ENCODE measurements at places on chromosomes 4 and X.

DNA sequence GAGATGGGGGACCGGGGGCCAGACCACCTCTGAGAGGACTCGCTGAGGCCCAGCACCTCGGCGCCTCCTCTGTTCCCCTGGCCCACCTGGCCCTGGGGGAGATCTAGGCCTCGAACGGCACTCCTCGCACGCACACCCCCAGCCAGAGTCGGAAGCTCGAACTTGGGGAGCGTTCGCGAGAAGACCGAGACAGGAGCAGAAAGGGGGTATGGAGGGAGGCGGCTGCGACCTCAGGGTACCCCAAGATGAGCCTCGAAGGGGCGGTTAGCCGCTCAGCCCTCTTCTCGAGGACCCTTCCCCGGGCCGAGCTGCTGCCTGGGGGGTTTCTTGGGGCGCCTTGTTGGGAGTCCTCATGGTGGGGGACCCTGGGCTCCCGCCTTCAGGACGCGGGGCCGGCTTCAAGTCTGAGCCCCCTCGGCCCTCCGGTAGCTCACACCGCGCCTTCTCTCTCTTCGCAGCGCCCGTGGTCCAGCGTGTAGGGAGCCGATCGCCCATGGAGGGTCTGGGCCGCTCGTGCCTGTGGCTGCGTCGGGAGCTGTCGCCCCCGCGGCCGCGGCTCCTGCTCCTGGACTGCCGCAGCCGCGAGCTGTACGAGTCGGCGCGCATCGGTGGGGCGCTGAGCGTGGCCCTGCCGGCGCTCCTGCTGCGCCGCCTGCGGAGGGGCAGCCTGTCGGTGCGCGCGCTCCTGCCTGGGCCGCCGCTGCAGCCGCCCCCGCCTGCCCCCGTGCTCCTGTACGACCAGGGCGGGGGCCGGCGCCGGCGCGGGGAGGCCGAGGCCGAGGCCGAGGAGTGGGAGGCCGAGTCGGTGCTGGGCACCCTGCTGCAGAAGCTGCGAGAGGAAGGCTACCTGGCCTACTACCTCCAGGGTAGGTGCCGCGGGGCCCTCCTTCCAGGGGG is 706 bp downstream of the DUSP9 start:
- DNase-seq, result no peak

DNA sequence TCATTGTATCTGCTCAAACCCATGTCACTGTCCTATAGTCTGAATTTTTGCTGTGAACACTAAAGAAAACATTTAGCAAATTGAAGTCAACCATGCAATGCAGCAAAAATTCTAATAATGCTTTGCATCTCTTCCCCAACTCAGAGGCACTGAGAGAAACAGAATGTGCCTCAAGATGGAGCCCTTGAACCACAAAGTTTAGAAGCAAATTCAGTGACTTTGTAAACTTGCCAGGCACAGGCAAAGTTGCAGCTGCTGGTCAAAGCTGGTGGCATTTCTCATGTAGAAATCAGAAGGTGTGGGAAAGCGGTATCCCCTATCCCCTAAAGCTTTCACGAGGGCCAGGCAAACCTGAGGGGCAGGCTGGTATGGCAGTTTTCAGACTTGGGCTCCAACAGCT is 121.7 kb upstream of the DIPK2B start:
- no peak for DNase-seq

- no peak for DNase-seq
Observed at GRCh38 chr4:34922325-34922724, 1322.0 kb downstream of the ARAP2 start.

GRCh38 chr4:106369456-106370060 is 980 bp upstream of the GIMD1 start:
- DNase-seq, result no peak

DNA sequence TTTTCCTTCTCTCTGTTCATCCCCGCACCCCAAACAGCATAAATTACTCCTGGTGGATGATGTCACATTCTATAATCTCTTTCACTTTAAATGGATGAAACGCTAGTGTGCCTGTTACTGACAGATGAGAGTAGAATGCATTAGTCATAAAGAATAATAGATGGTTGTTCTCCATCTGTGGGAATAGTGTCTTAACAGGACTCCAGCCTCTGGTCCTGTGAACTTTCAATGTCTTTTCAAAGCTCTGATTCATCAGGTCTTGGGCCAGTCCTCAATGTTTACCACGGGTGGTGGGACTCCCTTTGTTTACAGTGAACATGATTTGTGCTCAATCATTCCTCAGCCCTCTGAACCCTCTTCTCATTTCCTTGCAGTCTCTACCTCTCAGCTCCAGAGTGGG is 182.6 kb downstream of the GABRB1 start:
- DNase-seq, result no peak

GRCh38 chr4:190015538-190016368 is 11.3 kb downstream of the FRG2 start:
- DNase-seq, result no peak

DNA sequence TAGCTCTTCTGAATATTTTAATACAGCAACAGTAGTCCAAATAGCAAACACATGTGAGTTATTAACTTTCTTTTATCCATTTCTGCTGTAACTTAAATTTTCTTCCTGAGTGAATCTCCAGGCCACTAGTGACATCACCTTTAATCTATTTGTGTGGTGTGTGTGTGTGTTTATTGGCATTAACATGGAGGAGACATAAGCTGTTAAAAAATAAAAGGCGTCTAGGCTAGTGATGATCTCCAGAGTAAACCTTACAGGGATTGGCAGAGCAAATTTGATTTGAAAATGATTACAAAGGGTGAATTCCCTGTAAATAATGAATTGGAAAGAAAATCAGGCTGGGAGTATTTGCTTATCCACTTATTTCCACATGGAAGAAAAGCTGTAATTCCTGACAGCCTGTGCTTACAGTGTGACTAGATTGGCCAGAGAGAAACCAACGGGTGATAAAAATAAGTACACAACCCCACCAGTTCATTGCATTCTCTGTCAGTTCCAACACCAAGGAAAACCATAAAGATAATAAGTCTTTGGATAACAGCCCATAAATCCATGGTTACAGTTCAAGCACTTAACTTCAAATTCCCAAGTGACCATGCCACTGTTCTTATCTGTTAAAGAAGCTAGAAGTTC is 186.1 kb downstream of the ENOX2 start:
- no peak for DNase-seq

- no peak for DNase-seq
Observed at GRCh38 chr4:181528570-181529184, 714.5 kb upstream of the TENM3 start.

- DNase-seq, result no peak
Observed at GRCh38 chr4:152885185-152885584, 50.9 kb upstream of the FHDC1 start.

DNA sequence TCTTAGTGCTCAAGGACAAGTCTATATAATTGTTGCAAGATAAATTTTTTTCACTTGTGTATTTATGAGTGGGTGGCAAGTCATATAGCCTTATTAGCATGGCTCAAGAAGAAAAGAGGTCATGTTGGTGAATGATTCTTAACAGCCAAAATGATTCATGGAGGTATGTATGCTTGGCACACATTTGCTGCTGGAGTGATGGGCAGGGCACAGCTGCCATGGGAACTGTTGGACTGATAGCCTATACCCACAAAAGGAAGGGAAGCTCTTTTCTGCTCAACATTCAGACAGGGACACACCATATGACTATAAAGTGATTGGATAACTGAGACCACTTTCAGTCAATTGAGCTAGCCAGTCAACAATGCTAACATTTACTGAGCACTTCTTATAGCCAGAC is 46.8 kb upstream of the PITX2 start:
- no peak for DNase-seq

DNA sequence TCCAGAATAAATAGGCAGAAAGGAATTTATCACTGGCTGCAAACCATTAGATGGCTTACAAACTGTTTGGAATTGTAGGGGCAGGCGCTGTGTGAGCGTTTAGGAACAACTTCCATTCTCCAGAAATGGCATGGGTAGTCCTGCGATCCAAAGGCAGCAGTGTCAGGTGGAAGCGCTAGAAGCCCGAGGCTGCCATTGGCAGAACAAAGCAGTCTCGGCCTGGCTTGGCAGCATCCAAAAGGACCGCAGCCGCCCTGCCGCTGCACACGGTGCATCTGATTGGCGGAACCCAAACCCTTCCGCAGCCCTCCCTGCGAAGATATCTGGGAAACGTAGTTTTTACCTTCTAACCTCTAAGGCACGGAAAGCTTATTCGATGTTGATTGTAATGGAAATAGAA is 23.6 kb upstream of the YTHDC1 start:
- DNase-seq, result no peak

- no peak for DNase-seq
Observed at GRCh38 chr4:143082701-143083100, 102.0 kb upstream of the USP38 start.

- DNase-seq, result no peak
Observed at GRCh38 chrX:100413229-100413628, 3.2 kb upstream of the PCDH19 start.

DNA sequence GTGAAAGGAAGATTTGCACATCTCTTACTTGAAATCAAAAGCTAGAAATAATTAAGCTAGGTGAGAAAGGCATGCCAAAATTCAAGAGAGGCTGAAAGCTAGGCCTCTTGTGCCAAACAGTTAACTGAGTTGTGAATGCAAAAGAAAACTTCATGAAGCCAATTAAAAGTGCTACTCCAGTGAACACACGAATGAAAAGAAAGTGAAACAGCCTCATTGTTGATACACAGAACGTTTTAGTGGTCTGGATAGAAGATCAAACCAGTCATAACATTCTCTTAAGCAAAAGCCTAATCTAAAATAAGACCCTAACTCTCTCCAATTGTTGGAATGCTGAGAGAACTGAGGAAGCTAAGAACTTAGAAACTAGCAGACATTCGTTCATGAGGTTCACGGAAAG is 122.3 kb downstream of the UNC5C start:
- no peak for DNase-seq

GRCh38 chr4:76036855-76037254 is 985 bp upstream of the CXCL11 start:
- no peak for DNase-seq

GRCh38 chr4:85684676-85685075 is 209.7 kb downstream of the ARHGAP24 start:
- DNase-seq, result no peak

DNA sequence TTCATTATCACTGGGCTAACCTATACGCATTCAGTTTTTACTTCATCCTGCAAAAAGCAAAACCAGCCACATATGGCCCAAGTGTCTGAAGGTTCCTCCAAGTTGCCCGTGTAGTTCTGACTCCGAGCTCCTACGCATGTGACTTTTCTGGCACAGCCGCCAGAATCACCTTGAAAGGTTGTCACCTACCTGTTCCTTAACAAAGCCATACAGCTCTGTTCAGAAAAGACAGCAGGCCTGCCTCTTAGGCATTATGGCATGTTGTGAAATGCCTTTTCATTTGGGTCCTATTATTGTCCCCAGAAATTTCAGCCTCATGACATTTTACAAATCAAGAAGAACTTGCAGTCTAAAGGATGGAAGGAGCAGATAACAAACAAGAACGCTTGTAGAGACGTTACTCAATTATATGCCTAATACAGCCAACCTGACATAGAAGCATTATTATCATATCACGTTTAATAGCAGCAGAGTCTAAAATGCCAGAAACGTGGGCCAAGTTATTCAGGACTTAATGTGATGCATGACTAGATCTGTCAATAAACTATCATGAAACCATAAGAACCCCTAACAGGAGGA is 118.5 kb downstream of the RBM47 start:
- DNase-seq, result no peak

GRCh38 chr4:86132468-86132867 is 227.4 kb downstream of the MAPK10 start:
- no peak for DNase-seq

GRCh38 chr4:139453041-139453370 is 915 bp upstream of the RAB33B start:
- no peak for DNase-seq

GRCh38 chr4:158535130-158535614 is 13.5 kb downstream of the RXFP1 start:
- DNase-seq, result no peak

- no peak for DNase-seq
Observed at GRCh38 chr4:186827534-186827897, 103.9 kb upstream of the FAT1 start.

GRCh38 chrX:80751456-80751855 is 58.2 kb downstream of the BRWD3 start:
- no peak for DNase-seq

DNA sequence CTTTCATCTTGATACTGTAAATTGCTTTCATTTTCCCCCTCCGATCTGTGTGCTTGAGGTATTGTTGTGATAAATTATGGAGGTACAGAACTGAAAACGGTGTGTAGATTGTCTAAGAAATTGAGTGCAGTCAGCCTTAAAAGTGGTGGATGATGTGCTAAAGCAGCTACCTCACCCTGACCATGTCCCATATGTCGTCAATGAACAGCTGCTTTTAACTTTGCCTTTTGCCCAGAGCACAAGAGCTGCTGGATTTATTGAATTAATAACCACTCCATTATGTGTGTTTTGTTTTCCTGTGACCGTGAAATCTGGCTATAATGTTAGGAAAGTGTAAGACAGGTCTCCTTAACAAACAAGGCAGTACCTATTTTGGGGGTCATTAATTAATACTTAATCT is 581.9 kb upstream of the PITX2 start:
- no peak for DNase-seq

- no peak for DNase-seq
Observed at GRCh38 chrX:52361941-52362340, 6.9 kb upstream of the XAGE2 start.

- no peak for DNase-seq
Observed at GRCh38 chrX:38112566-38112965, 106.2 kb downstream of the SYTL5 start.

DNA sequence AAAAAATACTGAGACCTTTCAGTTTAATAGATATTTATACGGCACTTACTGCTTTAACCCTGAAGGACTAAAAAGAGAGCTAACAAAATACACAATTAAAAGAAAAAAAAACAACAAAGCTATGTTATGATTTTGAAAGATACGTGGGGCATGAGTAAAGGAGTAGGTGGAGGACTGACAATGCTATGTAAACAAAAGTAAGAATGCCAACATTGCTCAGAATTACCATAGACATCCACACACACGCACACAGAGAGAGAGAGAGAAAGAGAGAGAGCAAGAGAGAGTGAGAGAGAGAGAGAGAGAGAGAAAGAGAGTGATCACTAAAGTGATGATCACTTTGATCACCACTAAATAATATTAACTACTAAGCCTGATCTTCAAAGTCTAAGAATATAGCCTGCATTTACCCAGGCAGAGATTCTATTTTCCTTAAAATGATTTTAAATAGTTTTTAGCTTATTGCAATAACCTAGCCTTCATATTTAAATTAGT is 313.9 kb upstream of the SPANXN4 start:
- DNase-seq, result no peak

- no peak for DNase-seq
Observed at GRCh38 chr4:15809058-15809457, 30.9 kb downstream of the CD38 start.
